ENCODE measurements at places on chromosomes 2 and 18.

DNA sequence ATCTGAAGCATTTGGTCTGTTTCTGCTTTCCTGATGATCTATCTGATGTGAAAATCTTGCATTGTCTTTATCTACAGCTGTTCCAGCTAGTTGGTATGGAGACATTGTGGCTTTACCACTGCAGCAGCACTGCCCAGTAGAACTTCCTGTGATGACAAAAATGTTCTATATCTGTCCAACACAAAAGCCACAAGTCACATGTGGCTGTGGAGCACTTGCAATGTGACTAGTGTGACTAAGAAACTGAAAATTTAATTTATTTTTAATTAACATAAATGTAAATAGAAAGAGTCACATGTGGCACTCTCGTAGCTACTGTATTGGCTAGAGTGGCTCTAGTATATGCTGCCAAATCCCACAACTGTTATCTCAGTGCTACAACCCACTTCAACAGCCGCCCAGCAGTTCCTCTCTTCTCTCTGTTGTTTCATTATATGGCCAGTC lies 425.7 kb downstream of the SETBP1 start:
- no peak for DNase-seq

DNA sequence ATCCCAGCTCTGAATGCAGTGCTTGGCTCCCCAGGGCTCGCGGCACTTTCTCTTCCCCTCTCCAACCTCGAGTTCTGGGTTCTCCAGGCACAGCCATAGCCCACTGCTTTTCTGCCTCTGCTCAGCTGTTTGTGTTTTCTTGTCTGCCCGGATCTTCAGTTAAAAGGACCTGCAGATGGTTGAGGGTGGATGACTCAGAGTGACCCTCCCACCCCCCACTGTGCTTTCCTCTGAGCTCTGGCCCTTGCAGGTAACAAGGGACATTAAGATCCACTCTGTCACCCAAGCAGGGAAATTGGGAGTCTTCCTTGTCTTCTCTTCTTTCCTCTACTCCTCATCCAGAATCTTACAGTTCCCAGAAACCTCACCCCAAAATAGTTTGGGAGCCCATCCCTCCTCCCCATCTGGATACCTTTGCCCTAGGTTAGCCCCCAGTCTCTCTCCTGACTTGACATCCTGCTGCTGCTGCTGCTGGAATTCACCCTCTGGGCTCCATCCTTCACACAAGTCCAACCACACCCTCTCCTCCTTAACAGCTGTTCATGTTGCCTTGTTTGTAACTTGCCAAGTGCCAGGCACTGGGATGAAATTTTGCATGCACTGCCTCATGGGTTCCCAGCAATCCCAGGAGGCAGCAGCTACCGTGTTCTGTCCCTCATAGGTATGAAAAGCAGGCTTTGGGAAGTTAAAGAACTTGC lies 157.9 kb upstream of the TTC39C start:
- no peak for DNase-seq

DNA sequence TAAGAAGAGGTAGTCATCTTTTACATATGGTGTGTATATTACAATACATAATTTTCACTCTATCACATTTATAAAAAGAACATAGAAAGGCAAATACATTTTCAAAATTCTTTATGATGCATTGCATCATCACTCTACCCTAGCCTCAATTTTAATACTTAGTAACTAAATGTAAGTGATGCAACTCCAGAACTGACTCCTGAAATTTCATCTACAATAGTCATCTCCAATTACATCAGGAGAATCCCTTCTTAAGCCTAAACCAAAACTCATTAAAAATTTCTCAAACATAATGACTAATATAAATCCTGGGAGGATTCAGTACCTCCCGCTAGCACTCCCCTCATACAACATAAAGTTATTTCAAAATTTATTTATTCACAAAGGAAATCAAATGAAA lies 15.9 kb downstream of the TMX3 start:
- no peak for DNase-seq

GRCh38 chr2:178819992-178820391 lies 12.8 kb upstream of the TTN start:
- DNase-seq = no peak

DNA sequence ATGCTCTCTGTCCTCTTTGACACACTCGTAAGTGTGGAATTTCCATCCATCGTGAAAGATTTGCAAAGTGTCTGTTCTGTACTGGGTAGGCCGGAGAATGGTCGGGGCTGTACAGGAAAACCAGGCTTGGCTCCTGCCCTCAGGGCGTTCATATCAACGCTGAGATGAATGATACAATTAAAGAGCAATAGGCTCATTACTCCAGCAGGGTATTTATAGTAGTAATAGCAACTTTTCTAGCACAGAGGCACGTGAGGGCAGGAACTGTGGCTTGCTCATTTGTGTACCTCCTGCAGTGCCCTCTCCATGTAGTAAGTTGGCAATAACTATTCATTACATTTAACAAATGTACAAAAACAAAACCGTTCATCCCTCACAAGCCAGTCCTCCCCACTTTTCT lies 5.3 kb upstream of the NCK2 start:
- no peak for DNase-seq

DNA sequence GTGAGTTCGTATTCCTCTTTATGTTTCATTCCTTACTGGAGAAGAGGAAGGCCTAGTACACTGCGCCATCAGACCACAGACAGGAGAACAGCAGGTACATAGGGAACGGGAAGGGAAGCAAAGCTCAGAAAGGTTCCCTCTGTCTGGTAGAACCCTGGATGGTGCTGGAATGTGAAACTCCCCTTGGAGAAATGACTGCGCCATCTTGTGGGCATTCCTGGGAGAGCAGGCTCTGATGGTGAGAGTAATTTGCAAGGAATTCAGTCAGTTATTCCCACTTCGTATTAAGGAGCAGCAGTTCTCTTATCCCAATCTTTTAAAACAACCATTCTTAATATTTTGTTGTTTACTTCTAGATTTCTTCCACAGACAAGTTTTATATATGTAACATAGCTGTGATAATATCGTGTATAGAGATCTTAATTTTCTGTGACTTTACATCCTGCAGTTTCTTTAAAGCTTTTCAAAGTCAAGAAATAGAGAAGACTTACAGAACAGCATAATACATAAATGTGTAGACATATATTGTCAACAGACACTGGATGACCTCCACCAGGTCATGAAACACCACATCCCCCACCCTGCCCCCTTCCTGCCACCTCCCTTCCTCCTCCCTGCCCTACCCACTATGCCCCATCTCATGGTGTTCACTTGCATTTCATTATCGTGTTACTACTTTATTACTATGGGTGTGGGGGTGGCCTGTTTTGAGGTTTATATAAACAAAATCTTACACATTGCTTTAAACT lies 83.9 kb downstream of the ARHGEF4 start:
- peak; percentile 72 for DNase-seq

GRCh38 chr2:222521099-222521498 lies 96.8 kb downstream of the SGPP2 start:
- no peak for DNase-seq

GRCh38 chr18:31553800-31554199 lies 37.9 kb upstream of the TTR start:
- no peak for DNase-seq

DNA sequence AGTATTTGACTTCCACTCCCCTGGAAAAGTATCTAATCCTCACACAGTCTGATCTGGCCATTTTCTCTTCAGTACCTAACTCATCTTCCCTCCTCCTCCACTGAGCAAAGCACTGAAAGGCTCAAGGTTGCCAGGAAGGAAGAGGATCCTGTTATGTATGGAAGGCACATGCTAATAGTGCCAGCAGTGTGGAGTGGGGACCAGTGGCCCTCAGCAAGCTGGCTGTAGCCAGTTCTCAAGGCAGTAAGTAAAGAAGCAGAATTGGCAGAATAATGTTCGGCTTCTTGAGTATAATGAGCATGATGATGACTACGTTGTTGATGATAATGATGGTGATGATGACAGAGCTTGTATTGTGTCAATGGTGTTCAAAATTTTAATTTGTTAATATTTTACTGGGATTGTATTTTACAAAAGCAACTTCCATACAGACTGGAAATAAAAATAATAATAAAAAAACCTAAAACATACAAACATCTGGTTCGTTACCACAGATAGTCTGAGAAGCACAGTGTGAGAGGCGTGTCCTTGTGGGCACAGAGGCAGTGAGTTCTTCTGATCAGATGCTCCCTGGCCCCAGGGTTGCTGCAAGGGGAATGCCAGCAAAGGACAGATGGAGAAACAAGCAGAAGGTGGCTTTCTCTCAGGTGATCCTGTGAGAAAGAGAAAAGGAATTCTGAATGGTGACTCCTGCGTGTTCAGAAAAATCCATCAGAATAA lies 528.8 kb downstream of the CMPK2 start:
- no peak for DNase-seq

DNA sequence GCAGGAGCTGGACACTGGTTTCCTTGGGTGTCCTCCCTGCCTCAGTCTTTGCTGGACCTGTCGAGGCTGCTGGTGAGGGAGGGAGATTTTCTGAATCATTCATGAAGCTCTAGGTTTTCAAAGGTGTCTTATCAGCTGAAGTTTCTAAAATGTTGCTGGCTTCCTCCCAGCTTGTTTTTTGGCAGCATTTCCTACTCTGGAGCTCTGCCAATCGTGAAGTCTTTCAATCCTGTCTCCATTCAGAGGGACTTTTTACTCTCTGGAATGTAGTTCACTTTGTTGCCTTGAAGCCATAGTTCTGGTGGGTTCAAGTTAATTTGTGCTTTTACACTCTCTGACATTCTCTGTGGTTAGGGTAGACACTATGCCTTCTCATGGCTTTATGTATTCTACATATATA lies 23.9 kb downstream of the SNTG2 start:
- DNase-seq = no peak

DNA sequence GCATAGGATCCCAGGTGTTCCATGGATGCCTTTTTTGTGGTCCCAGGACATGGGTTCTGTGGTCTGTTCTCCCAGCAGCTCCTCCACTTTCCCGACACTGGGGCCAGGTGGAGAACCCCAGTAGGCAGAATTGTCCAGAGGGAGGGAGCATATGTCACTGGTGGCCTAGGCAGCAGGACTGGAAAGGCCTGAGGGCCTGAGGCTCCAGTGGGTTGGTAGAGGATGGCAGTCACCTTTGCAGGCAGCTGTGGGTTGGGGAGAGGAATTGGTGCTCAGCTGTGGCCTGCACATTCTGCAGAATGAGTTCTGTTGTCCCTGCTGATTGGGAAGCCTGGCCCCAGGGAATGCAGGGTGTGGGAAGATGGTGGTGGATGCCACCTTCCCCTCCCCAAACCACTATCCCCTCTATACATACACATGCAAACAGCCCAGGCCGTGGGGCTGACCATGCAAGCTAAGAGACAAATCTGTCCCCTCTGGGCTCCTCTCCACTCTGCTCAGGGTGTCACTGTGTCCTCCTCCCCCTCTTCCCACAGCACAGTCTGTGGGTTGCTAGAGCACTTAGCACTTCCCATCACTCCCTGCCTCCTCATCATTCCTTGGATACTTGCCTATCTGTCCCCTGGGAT lies 11.4 kb downstream of the CTIF start:
- DNase-seq = no peak

DNA sequence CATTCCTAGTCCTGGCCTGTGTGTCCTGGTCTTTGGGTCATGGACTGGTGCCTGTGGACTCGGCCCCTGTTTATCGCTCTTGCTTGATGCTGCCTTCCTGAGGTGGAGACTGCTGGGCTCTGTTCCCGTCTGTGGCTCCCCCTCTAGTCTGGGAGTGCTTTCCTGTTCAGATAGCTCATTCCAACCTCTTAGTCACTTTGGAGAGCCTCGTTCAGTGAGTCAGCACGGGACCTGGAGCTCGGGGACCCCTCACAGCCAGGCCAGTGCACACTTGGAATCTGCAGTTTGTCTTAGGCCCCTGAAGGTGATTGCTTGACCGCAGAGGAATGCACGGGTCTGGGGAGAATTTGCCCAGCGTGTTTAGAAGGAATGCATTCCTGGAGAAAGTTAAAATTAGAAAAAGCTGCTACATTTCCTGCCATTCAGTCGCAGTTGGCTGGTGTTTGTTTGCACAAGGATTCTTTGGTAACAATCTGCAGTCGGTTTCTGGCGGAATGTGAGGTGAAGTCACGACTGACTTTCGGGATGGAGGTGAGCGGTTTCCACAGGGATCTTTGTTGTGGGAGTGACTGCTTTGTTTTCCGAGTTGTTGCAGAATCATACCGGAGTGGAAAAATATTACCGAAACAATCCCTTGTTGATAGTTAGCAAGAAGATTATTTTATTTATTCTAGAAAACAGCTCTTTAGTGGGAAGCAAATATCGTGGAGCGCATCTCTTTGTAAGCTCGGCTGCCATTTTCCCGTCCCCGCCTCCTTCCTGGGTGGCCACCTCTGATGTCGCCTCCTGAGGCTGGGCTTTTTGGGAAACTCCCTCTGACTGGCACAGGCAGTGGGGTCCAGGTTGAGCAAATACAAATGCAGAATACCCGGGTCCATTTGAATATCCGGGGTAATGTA lies 29.6 kb downstream of the SH3BP4 start:
- DNase-seq = peak; percentile 95

DNA sequence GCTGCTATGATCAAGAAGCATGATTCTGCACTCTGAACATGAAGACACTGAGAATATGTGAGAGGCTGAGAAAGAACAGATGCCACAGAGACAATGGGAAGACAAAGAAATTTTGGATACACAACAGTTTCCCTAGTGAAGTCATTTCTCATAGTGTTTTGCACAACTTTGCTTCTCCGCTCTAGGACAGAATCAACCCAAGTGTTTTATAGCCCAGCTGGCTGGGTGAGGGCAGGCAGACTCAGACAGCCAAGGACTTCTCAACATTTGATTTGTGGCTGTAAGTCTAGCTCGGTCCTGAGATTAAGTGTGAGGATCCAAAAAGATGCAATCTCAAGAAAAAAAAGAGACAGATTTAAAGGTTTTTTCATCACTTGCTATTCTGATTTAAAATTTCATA lies 536.5 kb upstream of the CRIM1 start:
- DNase-seq = no peak

DNA sequence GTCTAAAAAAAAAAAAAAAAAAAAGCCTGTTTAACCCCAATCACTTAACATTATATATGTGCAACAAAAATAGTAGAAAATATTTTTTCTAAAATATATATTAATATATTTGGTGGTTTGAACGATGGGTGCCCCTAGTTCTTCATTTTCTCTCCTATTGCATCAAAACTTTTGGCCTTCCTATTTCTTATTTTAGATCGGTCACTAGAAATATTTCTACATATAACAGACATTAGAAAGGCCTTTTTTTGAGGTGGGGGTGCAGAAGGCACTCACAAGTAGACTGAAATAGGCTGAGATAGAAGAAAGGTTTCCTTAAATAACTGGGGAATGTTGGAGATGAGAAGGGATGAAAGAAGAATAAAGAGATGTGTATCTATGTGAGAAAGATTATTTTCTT lies 49.3 kb upstream of the AP1S3 start:
- no peak for DNase-seq

- no peak for DNase-seq
Measured at GRCh38 chr2:57552885-57553284, 493.7 kb upstream of the VRK2 start.

GRCh38 chr2:64104933-64105332 lies 39.3 kb downstream of the PELI1 start:
- no peak for DNase-seq

Measured in hepatic stellate cell (primary cell).